CD4-positive, alpha-beta memory T cell (primary cell): ENCODE measurements at places on chromosomes 11 and 22.
A peak's percentile ranks its signal among the peaks of the same experiment; 100 is the strongest.

DNA sequence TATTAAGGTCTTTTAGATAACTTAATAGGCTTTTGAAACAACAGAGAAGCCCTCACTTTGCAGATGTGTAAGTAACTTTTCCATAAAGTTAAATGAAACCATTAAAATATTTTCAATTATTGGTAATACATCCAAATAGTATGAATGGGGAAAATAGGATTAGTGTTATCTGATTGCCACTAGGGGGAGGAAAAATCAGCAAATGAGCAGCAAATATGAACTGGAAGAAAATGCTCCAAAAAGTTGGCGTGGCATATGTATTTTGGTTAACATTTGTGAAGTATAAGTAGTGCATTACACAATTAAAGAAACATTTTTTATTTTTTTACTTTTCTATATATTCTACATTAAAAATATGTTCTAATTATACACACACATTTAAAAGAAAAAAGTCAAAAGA, 259.8 kb upstream of the ANO5 start:
- DNase-seq = no peak

DNA sequence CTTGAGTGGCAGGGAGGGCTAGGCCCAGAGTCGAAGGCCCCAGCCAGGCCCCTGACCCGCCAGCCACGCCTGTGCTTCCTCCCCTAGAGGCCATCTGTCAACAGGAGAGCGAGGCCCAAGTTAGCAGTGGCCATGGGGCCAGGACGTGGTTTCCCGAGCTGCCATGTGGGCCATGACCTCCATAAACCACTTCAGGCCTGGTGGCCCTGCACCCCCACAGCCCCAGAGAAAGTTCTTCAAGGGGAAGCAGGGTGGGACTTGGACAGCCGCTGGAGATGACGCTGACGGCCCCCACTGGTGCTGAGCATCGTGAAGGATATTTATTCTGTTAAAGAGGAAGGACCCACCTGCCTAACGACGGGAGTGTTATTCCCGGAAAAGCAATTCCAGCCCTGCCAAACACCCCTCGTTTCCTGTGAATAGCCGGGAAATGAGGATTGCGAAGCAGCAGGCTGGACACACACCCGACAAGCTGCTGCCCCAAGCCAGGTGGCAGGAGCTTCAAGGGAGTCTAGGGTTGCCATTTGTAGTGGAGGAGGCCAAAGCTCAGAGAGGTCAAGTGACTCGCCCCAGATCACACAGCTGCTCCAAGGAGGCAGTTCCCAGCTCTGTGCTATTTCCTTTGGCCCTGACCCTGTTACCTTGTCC, 12.8 kb downstream of the PRR5 start:
- DNase-seq = no peak

- no peak for DNase-seq
These were observed 188.6 kb upstream of the MTMR2 start for GRCh38 chr11:96112192-96113128.

DNA sequence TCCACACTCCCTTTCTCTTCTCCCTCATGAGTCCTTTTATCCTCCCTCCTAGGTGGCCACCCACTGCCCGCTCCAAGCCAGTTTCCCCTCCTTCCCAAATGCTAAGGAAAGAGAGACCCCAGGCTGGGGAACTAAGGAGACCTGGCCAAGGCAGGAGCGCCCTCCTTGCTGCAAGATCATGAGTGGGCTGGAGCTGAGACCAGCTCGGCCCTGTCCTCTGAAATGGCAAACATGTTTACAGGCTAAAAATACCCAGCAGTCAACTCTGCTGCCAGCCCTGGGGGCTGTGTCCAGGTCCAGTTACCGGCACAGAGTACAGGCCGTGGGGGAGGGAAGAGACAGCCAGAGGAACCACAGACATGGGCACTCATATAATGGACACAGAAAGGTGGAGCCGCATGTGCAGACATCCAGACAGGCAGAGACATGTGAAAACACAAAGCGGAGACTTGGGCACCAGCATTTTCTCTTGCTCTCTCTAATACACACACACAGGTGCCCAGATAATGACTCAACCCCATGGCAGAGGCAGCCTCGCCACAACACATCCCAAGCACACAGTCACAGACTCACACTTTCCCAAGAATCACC, 1.2 kb upstream of the AHNAK start:
- peak; percentile 44 for DNase-seq
